ENCODE measurements at places on chromosomes 2 and 18. TPM values are rescaled to one million over a fixed set of nuclear protein-coding genes. Genes with fewer than 3 reads are reported as not detected.
A peak's percentile ranks its signal among the peaks of the same experiment; 100 is the strongest.

- no peak for DNase-seq
Measured at GRCh38 chr18:62996566-62996965, 281.2 kb downstream of the PHLPP1 start.

DNA sequence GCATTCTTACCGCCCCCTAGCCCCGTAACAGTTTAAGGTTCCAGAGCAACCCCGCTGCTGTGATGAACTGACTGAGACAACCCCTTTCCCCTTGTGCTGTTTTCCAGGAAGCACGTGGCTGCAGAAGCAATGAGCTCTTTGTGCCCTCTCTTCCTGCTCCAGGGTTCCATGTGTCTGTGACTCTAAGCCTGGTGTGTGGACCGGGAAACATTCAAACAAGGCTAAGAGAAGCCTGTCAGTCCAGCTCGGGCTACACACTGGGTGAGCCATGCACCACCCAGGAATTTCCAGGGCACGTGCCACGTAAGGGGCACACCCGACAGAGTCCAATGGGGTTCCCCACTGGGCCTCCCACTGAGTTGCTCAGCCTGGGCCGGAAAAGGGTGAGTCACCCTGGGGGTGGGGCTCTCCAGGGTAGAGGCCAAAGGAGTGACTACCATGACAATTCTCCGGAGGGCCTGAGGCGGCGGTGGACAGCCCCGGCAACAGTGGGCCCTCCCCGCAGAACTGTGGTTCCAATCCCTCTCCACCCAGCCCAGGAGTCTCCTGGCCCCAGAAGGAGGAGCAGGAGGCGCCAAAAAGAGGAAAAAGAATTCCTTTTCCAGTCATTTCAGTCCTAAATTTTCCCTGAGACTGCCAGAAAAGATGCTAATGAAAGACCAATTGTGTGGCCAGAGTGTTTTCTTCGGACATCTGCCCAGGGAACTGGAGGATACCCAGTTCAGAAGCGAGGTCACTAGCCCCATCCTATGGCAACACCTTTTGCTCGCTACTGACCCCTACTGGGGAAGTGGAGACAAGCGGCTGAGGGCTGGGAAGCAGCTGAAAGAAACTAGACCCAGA lies 157.8 kb upstream of the SLC1A4 start:
- DNase-seq = peak; percentile 97

DNA sequence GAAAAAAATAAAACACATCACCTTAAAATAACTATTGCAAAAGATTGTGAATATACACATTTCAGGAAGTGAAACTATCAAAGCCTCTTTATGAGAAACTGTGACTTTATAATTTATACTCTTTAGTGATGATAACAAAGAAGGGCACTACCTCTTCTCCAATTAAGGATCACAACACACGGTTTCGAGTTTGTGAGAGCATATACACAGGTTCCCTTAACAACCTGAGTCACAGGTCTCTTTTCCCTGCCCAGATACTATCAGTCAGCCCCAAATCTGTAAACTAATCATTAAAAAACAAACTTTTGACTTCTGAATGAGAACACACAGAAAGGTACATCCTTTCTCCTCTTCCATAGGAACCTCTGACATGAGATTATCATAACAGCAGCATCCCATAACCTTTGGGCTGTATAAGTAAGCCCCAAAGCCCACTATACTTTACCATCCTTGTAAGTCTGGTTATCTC lies 44.9 kb downstream of the PTPN2 start:
- DNase-seq = no peak

DNA sequence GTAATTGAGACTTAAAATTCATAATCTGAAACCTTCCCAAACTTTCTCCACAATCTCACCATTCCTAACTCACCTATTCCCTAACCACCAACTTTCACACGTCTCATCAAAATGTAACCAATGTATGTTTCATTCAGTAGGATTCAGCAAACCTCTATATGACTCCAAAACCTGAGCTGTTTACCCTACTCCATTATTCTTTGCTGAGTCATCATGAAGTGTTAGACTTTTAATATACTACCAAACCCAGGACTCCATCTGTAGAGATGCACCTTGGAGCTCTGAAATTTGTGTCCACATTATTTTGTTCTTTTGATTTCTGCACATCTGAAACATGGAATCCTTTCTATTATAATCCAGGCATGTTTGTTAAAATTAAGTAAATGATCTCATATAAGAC lies 727.0 kb upstream of the PIK3C3 start:
- no peak for DNase-seq

Gene SLC39A6
- total RNA-seq = 44.7 TPM

Measured in kidney (tissue), 22 donors.